ENCODE measurements at places on chromosomes 16 and 17.

GRCh38 chr17:21511363-21512195 is 135.4 kb downstream of the KCNJ12 start:
- peak; percentile 78 for DNase-seq

GRCh38 chr17:81237591-81238489 is 1.0 kb downstream of the TEPSIN start:
- no peak for DNase-seq

- no peak for DNase-seq
Measured at GRCh38 chr17:77304051-77304745, 163.4 kb downstream of the SEC14L1 start.

DNA sequence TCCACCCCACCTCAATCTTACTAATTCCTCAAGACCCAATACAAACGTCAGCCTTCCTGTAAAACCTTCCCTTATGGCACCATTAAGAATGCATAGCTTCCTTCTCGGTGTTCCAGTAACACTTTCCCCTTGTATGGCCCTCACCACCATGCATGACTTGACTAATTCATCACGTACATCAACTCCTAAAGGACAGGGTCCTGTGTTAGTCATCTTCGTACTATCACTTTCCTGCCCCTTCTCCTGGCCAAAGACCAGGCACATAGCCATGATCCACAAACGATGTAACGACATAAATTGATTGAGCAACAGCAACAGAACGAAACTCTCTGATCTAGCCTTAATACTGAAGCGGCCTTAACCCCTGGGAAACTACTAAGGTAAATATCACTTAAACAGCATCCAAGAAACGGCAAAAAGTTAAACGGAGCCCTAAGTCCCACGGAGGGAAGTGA is 612 bp downstream of the PSMD12 start:
- DNase-seq, result peak; percentile 44

DNA sequence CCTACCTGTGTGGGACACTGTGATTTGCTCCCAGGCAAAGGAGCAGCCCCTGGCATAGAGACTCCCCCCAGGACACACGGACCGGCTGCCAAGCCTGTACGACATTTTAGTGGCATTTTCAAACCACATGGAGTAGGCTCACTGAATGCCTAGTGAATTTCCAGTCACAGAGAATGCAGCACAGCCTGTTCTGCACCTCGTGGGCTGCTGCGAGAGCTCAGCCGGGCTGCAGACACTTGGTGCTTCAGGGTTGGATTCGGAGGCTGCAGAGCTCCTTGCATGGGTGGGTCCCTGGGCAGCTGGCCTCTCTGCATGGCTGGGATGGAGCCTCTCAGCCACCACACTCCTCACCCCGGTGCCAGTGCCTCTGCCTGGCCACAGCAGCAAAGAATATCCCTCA is 51.2 kb upstream of the HNF1B start:
- DNase-seq, result no peak

DNA sequence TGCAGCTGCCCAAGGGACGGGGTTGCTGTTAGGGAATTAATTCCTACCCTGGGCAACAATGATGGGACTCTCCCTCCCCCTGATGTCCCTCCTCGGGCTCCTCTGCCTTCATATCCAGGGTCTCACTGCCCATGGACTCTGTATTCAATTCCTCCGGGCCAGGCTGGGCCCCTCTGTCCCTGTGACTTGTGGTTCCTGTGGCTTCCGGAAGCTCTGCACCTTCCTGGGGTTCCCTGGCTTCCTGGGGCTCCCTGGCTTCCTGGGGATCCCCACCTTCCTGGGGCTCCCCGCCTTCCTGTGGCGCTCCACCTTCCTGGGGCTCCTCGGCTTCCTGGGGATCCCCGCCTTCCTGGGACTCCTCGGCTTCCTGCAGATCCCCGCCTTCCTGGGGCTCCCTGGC is 35.2 kb downstream of the SRL start:
- DNase-seq, result no peak

- DNase-seq, result no peak
Measured at GRCh38 chr17:28946239-28946638, 5.1 kb downstream of the PHF12 start.

DNA sequence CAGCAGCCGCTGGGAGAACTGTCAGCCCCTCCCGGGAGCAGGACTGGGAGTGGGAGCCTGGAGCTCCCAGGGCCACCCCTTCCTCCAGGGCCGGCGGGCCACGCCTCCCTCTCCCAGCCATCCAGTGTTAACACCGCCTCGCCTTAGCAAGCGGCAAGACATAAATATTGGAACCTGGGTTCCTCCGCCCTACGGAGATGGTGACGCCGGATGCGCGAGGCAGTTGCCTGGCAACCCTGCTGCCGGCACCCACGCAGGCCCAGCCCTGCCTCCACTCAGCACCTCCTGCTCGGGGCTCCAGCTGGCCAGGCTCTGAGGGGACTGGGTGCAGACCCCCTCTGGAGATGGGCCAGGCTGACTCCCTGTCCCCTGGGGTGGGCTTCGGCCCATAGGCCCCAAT is 27.4 kb upstream of the CACNA1H start:
- no peak for DNase-seq

DNA sequence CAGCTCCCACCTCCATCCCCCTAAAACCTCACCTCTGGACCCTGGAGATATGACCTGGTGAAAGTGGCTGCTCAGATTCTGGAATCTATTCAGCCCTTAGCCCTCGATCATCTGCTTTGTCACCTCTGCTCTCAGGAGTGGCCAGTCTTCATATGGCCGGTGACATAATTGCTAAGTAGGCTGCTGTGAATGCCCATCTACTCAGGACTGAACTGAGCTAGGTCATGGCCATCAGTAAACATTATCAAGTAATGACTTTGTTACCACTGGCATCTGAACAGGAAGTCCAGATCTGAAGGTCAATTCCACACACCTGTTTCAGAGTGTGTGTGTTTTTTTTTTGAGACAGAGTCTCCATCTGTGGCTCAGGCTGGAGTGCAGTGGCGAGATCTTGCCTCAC is 78.6 kb downstream of the CDK5R1 start:
- DNase-seq, result no peak

DNA sequence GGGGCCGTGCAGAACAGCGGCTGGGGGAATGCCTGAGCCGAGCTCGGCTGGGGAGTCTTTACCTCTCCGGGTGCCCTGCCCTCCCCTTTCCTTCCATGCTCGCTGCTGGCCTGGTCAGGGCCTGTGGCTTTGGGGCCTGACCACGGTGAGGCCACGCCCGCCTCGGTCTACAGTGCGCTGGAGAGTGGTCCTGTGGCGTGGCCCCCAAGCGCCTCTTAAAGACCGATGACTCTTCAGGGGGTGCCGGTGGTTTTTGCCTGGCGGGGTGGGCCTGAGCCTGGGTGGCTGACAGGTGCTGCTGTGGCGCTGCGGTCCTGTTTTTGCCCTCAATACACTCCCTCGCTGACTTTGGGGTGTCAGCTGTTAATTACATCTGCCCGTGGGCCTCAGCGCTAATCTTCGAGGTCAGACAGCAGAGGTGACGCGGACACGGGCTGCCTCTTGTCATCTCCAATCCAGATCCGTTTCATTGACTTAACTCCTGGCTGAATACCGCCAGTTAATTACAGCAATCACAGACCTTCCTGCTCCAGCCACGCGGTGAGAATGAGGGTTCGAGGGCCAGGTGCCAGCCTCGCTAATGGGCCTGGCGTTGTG is 29.7 kb downstream of the GSE1 start:
- no peak for DNase-seq

GRCh38 chr17:32269377-32269776 is 3.7 kb downstream of the RHBDL3 start:
- DNase-seq, result no peak

- no peak for DNase-seq
Measured at GRCh38 chr17:63071797-63072196, 105.8 kb downstream of the TANC2 start.

GRCh38 chr16:86033016-86033474 is 134.1 kb downstream of the IRF8 start:
- peak; percentile 41 for DNase-seq

DNA sequence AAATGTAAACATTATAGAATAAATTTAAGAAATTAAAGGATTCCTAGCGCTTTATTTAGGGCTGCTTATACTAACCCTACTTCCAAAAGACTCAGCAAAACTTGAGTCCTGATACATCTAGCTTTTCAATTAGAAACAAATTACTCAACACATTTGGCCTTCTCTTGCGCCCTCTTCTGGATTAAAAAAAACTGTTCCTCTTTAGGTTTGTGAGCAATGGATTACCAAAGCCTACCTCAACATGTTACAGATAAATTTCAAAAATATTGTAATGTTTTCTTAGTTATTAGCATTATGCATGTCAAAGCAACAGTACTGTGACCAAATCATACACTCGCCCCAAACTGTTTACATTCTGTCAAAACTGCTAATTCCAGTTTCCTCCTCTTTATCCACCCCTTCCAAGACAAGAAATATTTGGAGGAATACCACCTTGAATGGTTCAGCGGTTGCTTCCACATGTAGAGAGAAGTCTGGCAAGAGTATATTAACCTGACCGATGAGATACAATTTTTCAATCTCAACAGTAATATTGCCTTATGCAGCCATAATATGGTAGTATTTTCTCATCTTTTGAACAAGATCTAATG is 2.7 kb downstream of the NUFIP2 start:
- peak; percentile 65 for DNase-seq

DNA sequence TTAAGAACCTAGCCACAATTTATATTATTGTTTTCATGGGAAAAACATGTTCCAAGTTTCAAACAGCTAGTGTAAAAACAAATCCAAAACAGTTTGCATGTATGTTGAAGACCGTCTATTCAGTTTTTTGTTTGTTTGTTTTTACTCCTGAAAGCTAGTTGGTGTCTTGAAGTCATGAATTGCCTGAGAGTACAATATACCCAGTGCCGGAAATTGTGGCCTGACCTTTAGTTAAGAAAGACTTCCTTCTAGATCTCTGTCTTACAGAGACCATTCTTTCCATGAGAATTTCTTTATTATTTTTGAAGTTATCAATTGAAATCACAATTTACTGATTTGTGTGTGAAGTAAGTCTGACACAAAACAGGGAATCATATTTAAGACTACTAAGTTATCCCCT is 474.8 kb downstream of the KCNJ2 start:
- no peak for DNase-seq

DNA sequence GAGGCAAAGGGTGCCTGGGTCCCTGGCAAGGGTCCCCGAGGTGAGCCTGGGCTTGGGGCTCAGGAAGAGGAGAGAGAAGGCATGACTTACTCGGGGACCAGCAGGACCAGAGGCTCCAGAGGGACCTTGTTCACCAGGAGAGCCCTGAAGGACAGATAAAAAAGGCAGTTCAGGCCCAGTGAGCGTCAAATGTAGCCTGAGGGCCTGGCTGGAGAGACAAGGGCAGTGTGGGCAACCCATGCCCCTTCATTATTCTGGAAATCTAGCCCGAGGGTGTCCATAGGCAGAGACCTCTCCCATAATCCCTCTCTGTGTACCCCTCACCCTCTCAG is 14.1 kb downstream of the COL1A1 start:
- DNase-seq, result no peak

DNA sequence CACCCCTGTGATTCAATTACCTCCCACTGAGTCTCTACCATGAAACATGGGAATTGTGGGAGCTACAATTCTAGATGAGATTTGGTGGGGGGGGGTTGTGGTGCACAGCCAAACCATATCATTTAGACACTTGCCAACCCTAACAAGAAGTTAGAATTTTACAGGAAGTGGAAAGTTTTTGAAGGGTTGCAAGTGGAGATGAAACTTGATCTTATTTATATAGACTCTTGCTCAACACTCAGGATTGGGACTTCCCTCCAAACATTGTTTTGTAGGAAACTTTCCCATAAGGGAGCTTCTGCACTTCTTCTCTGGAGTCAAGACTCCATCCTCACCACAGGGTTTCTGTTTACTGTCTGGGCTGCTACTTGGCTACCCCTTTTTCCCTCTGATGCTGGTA is 266.7 kb upstream of the CDH11 start:
- no peak for DNase-seq

DNA sequence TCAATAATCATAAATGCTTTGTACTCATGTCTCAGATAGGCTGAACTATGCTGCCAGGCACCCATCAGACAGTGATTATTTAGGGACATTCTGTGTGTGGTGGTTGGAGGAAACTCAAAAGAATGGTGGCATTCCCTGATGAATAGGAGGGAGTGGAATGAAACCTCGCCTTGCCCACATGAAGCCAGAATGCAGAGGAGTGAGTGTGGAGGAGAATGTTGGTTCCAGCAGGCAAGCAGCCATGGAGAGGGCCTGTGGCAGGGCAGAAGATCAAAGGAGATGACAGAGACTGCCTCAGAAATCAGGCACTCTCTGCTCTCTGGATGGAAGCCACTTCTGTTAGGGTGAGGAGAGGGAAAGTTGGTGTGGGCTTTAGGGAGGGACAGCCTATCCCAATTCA is 22.5 kb downstream of the KCTD19 start:
- DNase-seq, result no peak

- DNase-seq, result no peak
Measured at GRCh38 chr17:80863626-80864025, 128.0 kb upstream of the CHMP6 start.

DNA sequence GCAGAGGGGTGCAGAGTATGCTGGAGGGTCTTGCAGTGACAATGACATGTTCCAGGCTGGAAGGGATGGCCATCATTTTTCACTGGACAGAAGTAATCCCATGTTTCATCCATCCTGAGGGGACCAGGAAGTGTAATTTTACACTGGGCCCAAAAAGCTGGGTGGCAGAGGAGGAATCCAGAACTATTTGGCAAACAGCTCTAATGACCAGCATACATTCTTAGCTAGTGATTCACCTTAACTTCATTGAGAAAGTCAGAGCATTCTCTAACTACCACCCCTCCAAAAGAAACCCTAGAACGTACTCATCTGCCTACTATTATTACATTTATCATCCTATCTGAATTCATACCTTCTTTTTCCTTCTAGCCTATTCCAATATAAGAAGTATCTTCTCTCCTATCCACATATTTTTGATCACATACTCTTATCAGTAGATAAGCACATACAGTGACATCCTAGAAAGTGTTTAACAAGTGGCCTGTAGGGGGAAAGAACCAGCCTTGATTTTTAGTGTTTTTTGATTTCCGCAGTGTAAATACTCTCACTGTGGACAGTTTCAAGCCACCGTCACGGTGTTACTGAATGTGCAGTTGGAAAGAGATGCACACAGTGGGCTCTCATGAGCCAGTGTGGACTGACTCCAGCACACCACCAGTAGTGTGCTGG is 118.1 kb downstream of the FTO start:
- no peak for DNase-seq

DNA sequence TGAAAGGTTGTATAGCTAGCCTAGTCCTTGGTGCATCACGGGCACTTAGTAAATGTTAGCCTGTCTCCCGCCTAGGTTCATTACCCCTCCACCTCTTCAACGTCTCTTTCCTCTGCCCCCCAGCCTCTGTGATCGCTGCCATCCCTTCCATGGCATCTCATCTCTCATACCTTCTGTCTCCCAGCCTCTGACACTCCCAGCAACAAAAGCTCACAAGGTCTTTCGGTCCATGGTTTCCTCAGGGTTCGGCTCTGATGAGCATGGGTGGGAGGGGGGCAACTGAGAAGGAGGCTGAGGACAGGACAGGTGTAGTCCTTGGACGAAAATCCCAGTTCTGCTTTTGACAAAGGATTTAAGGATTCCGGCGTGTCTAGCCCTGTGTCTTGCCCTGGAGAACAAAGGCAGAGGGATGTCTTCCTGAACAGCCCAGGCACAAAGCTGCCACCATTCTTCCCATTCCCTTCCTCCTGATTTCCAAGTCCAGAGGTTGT is 16.7 kb downstream of the CCR7 start:
- no peak for DNase-seq

All from muscle of arm (tissue), 14 donors.